Left ventricle myocardium superior (tissue), 1 donor: ENCODE measurements at places on chromosomes 1 and 21. TPM values are rescaled to one million over a fixed set of nuclear protein-coding genes. Genes with fewer than 3 reads are reported as not detected.

The DISP3 gene
- total RNA-seq = 0.12 TPM

The TCHHL1 gene
- total RNA-seq = not detected

The CD1E gene
- total RNA-seq = 0.50 TPM

The ADCY10 gene
- total RNA-seq = 0.47 TPM

The USH2A gene
- total RNA-seq = 2.3 TPM

The SAMSN1 gene
- total RNA-seq = 1.7 TPM

The ADAMTS4 gene
- 7.2 TPM for total RNA-seq

The STUM gene
- total RNA-seq = 1.3 TPM

The POU3F1 gene
- total RNA-seq = not detected

The OLFML2B gene
- 2.4 TPM for total RNA-seq

The SPRR4 gene
- total RNA-seq = not detected

The JAK1 gene
- 95.7 TPM for total RNA-seq

The CLDN17 gene
- not detected for total RNA-seq

The FCGR3B gene
- 3.3 TPM for total RNA-seq

The ATXN7L2 gene
- total RNA-seq = 3.4 TPM

The AIRE gene
- not detected for total RNA-seq

The TFAP2E gene
- total RNA-seq = 0.37 TPM

The CCDC185 gene
- total RNA-seq = not detected

The HPDL gene
- not detected for total RNA-seq

The PTPN22 gene
- 0.40 TPM for total RNA-seq

The RAP1GAP gene
- 3.4 TPM for total RNA-seq

The TGFBR3 gene
- 26.2 TPM for total RNA-seq

The FAM163A gene
- total RNA-seq = 0.27 TPM

The CLEC20A gene
- total RNA-seq = not detected

The BCAR3 gene
- 15.2 TPM for total RNA-seq

The S100A2 gene
- 1.9 TPM for total RNA-seq

The SLAMF9 gene
- total RNA-seq = not detected

The NBPF10 gene
- total RNA-seq = 0.72 TPM

The C1orf116 gene
- total RNA-seq = 2.0 TPM

The SPRR5 gene
- total RNA-seq = not detected

The SLC27A3 gene
- total RNA-seq = 9.8 TPM

The AUNIP gene
- not detected for total RNA-seq

The SHE gene
- total RNA-seq = 10.2 TPM

The MOV10 gene
- total RNA-seq = 14.0 TPM

The NGF gene
- 3.2 TPM for total RNA-seq

The TOMM20 gene
- total RNA-seq = 95.8 TPM

The NTRK1 gene
- 0.69 TPM for total RNA-seq

The OR10Z1 gene
- not detected for total RNA-seq

The JAM2 gene
- total RNA-seq = 42.6 TPM

The SLAMF6 gene
- 0.59 TPM for total RNA-seq

The OSCP1 gene
- 3.8 TPM for total RNA-seq

The CD247 gene
- total RNA-seq = 0.57 TPM

The UMODL1 gene
- total RNA-seq = not detected

The KAZN gene
- 2.2 TPM for total RNA-seq

The LMX1A gene
- not detected for total RNA-seq

The CYYR1 gene
- total RNA-seq = 27.5 TPM

The EEIG2 gene
- total RNA-seq = 5.0 TPM

The HP1BP3 gene
- total RNA-seq = 121 TPM

The PARS2 gene
- 4.0 TPM for total RNA-seq

The PADI4 gene
- total RNA-seq = 0.67 TPM

The ROR1 gene
- total RNA-seq = 9.0 TPM
